ENCODE measurements at places on chromosomes 12 and 14. TPM values are rescaled to one million over a fixed set of nuclear protein-coding genes. Genes with fewer than 3 reads are reported as not detected.

DNA sequence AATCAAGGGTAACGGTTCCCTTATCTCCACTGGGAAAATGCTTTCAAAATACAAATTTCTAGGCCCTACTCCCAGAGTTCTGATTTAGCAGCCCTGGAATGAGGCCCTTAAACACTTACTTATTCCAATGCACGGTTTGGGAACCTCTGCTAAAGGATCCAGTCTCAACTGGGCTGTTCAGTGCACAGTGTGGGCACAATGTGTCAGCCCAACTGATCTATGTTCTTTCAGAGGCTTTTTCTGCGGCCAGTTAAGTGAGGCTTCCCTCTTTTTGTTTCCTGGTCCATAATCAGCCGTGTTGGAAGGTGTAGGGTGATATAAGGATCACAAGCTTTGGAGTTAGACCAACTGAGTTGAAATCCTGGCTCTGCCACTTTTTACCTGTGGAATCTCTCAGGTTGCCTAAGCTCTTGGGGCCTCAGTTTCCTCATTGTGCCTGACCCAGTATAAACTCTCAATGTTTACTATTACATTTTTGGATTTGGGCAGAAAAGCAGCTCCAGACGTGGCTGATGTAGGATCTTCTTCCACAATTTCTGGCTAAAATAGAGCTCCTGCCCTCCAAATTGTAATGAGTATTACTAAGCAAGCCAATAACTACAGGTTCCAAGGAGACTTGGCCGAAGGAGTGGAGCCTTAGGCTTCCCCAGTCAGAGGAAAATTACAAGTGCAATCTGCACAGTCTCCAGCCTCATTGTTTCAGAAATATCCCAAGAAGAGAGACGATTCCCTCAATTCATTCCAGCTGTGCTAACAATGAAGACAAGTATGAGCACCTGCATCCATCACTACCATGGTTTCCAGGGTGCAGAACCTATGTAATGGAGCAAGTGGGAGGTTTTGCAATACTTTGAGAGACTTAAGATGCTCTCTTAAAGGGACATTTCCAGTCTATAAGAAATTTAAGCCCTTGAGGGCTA is 2.3 kb upstream of the ANGEL1 start:
- no peak for DNase-seq

- no peak for DNase-seq
These were observed 194.0 kb downstream of the ZFP36L1 start for GRCh38 chr14:68598621-68599447.

DNA sequence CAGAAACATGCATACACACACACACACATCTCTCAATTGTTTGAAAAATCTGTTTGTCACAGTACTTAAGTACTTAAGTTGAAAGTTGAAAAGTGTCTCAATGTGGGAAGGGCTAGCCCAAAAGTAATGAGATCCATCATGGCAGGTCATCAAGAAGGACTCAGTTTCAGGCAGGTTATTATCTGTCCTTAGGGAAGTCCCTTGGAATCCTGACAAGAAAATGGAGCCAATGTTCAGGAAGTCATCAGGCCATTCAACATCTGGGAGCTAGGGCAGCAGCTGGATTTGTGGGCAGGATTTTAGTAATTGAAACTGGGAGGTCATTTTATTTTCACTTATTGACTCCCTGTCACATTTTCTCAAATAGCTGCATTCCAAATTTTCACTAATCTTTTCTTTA is 56.0 kb downstream of the MSRB3 start:
- no peak for DNase-seq

DNA sequence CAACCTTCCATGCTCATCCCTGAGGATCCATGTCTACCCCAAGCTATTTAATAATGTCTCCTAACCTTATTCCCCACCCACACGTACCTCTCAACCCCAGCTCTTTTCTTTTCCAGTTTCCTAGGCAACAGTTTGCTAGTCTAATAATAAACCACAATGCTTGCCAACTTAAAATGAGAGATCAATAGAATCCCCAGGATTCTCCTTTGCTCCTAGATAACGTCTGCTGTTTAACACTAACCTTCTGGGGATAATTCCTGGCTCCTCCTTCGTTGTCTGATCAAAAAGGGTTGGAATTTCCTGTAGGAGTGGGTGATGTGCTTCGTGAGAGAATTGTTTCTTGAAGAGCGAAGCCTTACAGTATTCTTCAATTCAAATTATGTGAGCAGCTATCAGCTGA is 42.2 kb upstream of the DBX2 start:
- no peak for DNase-seq

GRCh38 chr12:19801941-19802340 is 362.6 kb downstream of the AEBP2 start:
- no peak for DNase-seq

GRCh38 chr14:60355768-60356167 is 106.7 kb downstream of the PPM1A start:
- no peak for DNase-seq

DNA sequence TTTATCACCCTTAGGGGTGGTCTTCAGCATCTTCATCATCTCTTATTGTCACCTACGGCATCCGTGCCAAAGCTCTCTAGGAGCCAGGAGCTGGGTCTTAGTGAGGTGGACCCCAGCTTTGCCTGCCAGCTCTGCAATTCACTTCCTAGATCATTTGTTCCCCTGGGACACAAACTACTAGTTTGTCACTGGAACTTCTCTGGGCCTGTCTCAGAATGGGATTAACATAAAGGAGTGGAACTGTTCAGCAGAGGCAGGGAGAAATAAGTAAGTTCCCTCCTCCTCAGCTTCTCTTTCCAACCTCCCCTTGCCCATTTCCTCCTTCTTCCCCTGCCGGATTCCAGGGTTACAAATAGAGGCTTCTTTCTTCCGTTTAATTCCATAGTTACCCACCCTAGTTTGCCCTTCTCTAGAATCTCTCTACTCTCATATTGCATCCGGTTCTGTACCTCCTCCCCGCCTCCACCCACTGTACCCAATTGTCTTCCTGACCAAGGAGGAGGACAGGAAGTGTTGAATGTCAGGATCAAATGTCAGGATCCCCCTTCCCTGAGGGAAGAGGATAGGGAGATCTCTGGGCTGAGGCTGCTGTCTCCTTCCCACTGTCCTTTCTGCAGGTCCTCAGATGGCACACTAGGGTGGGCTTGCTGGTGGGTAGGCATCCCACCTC is 25.0 kb downstream of the LARP4 start:
- DNase-seq: no peak

GRCh38 chr12:16857456-16857923 is 251.5 kb upstream of the LMO3 start:
- DNase-seq: no peak

DNA sequence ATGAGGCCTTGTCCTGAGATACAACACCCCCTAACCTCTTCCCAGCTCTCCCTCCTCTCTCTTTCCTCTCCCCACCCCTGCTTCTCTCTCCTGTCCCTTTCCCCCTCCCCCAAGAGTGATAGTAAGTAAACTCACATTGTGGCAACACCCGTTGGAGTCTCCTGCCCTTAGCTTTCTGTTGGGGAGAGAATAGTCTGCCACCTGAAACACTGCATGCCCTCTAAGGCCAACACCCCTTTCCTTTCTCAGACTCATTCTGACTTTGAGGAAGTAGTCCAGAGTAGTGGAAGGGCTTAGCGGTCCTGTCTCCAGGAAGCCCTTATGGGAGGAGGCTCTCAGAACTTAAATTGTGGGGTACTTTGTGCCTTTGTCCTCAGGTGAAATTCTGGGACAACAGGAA is 95.2 kb downstream of the PRKCH start:
- DNase-seq: no peak

GRCh38 chr12:62694632-62695031 is 228.0 kb downstream of the MON2 start:
- DNase-seq: no peak

- DNase-seq: peak; percentile 44
These were observed 421.7 kb downstream of the VRK1 start for GRCh38 chr14:97218691-97219430.

GRCh38 chr14:81193924-81194633 is 26.7 kb downstream of the GTF2A1 start:
- DNase-seq: no peak

- no peak for DNase-seq
These were observed 6.8 kb downstream of the TEDC1 start for GRCh38 chr14:105497671-105498429.

GRCh38 chr14:26233118-26233517 is 364.7 kb downstream of the NOVA1 start:
- no peak for DNase-seq

GRCh38 chr12:26135571-26135970 is 10.7 kb upstream of the BHLHE41 start:
- no peak for DNase-seq

- no peak for DNase-seq
These were observed 51.9 kb upstream of the TSPAN11 start for GRCh38 chr12:30874455-30875321.

DNA sequence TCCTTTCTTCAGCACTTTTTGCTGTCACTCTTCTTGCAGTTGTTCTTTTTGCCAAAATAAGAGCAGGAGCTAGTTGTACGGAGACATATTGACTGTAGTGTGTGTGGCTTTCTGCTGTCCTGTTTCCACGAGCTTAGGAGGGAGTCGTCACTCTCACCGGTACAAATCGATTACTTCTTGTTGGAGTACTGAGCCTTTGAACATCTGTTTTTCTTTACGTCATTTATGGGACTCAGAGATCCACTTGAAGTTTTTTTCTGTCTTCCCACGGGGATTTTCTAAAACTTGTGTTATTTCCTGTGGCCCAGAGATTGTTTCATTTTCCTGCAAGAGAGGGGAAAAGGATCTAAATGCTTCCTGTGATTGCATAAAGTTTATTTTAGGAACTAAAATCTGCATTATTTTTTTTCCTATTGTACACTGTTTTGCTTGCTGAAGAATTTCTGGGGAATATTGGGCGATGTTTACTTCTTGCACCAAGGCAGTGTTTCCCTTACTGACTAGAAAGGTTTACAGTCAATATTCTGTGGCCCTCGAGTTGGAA is 199.8 kb upstream of the ARHGAP5 start:
- DNase-seq: no peak

DNA sequence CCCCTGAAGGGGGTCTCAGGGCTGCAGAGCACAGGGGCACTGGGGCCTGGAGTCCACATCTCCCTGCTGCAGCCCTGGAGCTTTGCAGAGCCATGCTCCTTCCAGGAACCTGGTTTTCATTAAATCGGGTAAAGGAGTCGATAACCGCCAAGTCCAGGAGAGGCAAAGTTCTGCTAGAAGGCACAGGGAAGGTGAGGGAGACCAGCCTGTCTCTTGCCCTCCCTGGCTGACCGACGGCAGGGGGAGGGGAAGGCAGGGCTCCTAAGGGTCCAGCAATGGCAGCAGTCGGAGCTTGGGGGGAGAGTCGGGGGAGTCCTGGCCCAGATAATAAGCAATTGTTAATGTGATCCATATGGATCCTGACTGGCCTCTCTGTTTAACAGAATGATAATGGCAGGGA is 3.0 kb downstream of the FIGNL2 start:
- DNase-seq: no peak

- DNase-seq: no peak
These were observed 13.3 kb downstream of the OS9 start for GRCh38 chr12:57707250-57707649.

- no peak for DNase-seq
These were observed 1.9 kb downstream of the TOGARAM1 start for GRCh38 chr14:44963775-44964380.

- DNase-seq: no peak
These were observed 8.8 kb downstream of the SMOC1 start for GRCh38 chr14:69887740-69888657.

- no peak for DNase-seq
These were observed 28.0 kb upstream of the LGR5 start for GRCh38 chr12:71411635-71412034.

DNA sequence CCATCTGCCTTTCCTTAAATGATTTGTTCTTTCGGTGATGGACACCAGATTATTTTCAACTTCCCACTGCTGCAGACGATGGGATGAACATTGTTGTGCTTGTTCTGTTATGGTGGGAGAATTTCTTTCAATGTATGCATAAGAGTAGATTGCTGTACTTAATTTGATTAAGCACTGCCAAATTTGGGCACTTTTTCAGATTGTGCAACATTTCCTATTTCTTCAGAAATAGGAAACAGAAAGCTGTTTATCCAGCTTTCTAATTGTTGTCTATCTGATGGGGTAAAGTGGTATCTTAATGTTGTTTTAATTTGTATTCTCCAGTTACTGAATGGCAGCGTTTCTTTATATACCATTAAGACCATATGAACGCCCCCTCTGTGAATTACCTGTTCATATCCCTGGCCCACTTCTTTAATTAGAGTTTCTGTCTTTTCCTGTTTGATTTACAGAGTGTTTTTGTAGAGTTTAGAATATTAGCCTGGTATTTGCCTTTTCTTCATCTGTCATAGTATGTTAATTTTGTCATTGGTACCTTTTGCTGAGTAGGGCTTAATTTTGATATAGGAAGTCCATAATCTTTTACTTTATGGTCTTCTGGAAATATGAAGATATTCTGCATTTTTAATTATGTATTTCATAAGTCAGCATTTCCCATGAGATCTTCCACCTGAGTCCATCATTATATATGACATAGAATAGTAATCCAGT is 59.6 kb downstream of the DIP2B start:
- DNase-seq: no peak

DNA sequence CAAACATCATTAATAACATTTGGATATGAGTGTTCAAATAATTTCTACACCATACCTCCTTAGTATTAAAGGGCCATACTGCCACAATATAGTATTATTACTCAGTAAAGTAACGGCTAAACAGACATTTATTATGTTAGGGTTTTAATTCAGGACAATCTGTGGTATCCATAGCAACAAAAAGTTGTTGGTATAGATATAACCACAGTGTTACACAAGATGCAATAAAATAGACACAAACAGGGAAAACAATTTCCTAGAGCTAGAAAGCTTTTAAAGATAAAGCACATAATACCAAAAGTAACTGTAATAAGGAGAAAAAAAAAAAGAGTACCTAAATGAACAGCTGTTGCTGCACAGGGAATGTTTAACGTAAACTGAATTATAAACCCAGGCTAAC is 16.1 kb downstream of the CNIH1 start:
- no peak for DNase-seq

- DNase-seq: no peak
These were observed 1.1 kb downstream of the ANO6 start for GRCh38 chr12:45216983-45217485.

GRCh38 chr12:94147991-94148738 is at the start of gene PLXNC1:
Gene PLXNC1 (plus strand): TSS chr12:94148577. CDS start chr12:94148972, 395 bp downstream.
- DNase-seq: peak; percentile 68

DNA sequence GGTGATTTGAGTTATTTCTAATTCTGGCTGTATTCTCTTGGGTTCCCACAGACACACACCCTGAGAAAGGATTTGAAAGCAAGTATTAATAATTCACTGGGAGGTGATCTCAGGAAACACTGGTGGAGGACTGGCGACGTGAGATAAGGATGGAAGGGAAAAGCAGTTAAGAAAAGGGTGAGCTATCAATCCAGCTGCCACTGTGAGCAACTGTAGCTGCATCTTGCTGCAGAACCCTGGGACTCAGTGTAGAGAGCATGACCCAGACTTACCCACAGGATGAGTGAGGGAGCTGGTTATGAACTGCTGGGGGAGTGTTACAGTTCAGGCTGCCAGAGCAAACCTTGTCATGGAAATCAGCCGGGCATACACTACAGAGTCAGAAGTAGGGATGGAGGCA is 71.9 kb downstream of the RESF1 start:
- no peak for DNase-seq

- no peak for DNase-seq
These were observed 145.8 kb downstream of the SLC38A6 start for GRCh38 chr14:61126603-61127498.

GRCh38 chr14:106662936-106663550 is 1136.7 kb downstream of the TMEM121 start:
- no peak for DNase-seq

The PPM1H gene
- total RNA-seq: not detected

The SLCO1B1 gene
- not detected for total RNA-seq

The FAIM2 gene
- 0.78 TPM for total RNA-seq

The HELB gene
- total RNA-seq: 45.9 TPM

The DPPA3 gene
- not detected for total RNA-seq

The PLBD1 gene
- total RNA-seq: not detected

The SLC2A13 gene
- total RNA-seq: 2.4 TPM

The CRACR2A gene
- 7.3 TPM for total RNA-seq
